ENCODE measurements at places on chromosomes 6 and 20.
A peak's percentile ranks its signal among the peaks of the same experiment; 100 is the strongest.

DNA sequence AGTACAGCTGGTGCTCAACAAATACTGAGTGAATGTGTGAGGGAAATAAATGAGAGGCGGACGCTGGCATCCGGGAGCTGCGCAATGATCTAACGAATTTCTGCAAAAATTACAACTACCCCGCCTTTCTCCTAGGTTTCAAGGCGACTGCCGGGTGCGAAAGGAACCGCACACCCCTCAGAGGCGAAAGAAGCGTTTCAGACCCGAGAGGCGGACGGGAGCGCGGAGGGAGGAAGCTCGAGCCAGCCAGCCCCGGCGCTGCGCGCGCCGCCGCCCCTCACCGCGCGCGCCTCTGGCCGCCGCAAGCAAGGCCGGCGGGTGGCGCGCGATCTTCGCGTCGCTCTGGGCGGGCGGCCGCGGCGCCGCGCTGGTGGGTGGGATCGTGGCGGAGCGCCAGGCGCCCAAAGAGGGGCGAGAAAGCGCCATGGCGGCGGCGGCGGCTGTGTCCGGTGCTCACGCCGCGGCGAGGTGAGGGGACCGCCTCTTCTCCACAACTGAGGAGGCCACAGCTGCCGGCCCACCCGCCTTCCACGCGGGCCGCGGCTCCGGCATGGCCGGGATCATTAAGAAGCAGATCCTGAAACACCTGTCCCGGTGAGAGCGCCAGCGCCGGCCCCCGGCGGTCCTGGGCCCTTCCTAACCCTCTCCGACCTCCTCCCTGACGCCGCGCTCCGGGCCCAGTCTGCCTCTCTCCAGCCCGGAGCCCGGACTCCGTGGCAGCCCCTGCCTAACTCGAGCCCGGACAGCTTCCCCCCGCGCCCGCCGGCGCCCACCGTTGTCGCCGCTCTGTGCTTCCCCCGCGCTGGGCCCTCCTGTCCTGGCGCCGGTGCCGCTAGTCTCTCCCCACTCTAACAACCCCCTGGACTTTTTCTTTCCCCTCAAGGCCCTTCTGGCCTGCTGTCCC lies at the start of gene BLTP3A:
BLTP3A (plus strand) TSS at position 383 of the 904 bp plus-strand sequence; CDS start at position 551, 168 bp downstream.
- DNase-seq = peak; percentile 76

GRCh38 chr6:47242483-47243386 lies 67.0 kb downstream of the TNFRSF21 start:
- peak; percentile 90 for DNase-seq

DNA sequence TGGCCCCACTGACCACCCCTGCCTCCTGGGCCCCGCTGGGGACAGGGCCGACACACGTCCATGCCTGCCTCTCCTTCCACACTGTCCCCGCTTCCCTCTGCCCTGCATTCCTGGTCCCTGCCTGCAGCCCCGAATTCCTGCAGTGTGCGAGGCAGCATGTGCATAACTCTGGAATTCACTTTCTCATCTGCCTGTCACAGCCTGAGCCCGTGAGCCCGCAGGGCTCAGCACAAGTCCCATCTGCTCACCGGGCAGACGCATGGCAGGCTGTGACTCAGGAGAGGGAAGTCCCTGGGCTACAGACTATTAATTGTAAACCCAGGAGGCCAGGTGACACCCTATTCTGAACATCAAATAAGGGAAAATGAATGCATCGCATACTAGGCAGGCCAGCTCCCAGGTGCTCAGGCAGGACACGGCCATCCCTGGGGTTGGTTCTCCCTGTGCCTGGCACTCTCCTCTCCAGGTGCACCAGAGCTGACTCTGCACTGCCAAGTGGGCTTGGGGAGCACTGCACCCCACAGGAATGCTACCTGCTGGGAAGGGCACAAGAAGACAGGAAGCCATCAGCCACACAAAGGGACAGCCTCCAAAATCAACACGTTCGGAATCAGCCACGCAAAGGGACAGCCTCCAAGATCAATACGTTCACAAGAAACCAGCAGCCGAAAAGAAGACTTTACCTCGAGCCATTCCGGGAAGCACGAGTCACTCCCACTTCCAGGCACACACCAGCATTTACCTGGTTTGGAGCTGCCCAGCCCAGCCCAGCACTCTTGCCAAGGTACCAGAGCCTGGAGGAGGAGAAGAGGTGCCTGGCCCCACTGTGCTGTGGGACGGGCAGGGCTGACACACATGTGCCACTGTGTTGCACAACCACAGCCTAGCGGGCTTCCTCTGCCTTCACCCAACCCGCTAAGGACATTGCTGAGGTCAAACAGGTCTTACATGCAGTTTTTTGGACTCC lies 65.9 kb downstream of the DLL1 start:
- DNase-seq = peak; percentile 24

GRCh38 chr20:32050851-32051556 lies 1.0 kb upstream of the HCK start:
- DNase-seq = no peak

GRCh38 chr6:13072686-13073347 lies 255.5 kb downstream of the TBC1D7 start:
- DNase-seq = no peak

GRCh38 chr20:40704828-40705227 lies 15.8 kb upstream of the MAFB start:
- no peak for DNase-seq

GRCh38 chr6:149545258-149545753 lies 537 bp downstream of the PPIL4 start:
- DNase-seq = peak; percentile 86

DNA sequence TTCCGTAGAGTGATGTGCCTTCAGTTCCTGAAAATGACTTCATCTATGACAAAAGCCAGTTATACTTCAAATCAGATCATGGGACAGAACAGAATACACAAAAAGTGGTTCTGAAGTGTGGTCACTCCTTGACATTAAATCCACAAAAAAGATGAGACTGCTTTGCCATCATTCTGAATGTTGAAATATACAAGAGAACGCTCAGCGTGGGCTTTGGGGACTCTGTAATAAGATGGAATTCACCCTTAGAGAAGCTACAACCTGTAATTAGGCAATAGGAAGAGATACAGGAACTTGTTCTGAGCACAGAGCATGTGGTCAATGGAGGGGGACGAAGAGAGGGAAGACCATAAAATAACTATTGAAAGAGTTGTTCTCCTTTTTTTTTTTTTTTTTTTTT lies 184.3 kb downstream of the CARMIL1 start:
- no peak for DNase-seq
